ENCODE measurements at places on chromosomes 2 and 18. TPM values are rescaled to one million over a fixed set of nuclear protein-coding genes. Genes with fewer than 3 reads are reported as not detected.

- no peak for DNase-seq
These were observed 246.1 kb downstream of the NDUFA10 start for GRCh38 chr2:239778861-239779558.

DNA sequence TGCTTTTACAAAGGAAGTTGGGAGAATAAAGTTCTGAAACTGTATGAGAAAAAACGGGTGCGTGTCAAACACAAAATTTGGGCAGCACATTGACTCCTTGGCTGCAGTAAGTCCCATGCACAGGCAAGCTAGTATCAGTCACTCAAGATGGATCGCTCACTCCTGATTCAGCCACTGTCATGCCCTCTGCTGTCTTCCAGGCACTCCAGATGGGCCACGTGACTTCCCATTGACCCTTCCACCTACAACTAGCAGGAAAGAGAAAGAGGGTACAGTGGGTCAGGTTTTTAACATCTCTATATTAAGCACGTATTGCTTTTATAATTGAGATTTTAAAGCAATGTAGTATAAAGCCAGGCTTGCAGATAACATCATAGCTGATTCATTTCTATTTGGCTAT, 8.6 kb downstream of the ARHGEF33 start:
- no peak for DNase-seq

Gene MTCL1
- 0.75 TPM for total RNA-seq

- DNase-seq: no peak
These were observed 110.7 kb downstream of the INO80D start for GRCh38 chr2:205975082-205975949.

DNA sequence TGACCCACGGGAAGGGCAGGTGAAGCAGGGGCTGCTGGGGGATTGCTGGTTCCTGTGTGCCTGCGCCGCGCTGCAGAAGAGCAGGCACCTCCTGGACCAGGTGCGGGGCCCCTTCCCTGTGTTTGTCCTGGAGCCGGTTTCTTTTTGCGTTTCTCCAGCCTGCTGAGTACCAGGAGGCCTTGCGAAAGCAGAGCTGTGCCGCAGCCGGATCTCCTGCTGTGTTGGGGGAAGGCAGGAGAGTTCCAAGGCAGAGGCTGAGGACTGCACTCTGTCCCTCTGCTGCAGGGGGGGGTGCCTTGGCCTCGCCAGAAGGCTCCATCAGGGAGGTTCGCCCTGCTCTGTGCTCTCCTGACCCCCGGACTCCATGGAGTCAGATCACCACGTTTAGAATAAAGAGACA, 2.8 kb downstream of the CAPN10 start:
- DNase-seq: no peak

DNA sequence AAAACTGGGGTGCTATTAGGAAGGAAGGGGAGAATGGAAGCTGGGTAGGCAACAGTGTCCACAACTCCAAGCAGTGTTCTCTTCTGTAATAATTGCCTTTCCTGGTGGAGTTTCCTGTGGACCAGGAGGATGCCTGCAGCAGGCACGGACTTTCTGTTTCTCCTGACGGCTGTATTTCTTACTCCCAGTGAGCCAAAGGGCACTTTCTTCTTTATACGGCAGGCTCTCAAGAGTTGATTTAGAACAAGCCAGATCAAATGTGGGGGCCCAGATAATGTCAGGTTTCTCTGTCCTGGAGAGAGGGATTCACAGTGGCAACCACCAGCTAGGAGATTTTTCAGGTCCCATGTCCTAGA, 13.0 kb upstream of the PROC start:
- DNase-seq: no peak

GRCh38 chr2:65386989-65387388, 45.4 kb downstream of the SPRED2 start:
- DNase-seq: no peak

DNA sequence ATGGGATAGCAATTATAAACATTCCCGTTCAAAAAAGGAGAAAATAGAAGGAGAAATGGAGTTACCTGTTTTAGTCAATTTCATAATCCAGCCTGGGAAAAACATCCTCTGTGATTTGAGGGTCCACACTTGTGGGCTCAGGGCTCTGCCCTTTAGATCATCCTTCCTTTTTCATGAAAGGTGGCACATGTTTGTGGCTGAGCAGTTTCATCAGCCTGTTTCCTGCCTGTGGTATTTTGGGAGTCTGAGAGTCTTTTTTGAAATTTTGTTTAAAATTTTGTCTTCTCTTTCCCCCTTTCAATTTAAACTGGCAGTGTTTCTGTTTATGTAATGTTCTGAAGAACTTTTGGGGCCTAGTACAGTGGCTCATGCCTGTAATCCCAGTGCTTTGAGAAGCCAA, 84.0 kb downstream of the KIAA1328 start:
- DNase-seq: no peak

Gene ASAP2
- 0.71 TPM for total RNA-seq

- DNase-seq: no peak
These were observed 46.6 kb downstream of the FSIP2 start for GRCh38 chr2:185785156-185785555.

Gene RTKN
- total RNA-seq: 1.1 TPM

Gene ATOH8
- 0.78 TPM for total RNA-seq

DNA sequence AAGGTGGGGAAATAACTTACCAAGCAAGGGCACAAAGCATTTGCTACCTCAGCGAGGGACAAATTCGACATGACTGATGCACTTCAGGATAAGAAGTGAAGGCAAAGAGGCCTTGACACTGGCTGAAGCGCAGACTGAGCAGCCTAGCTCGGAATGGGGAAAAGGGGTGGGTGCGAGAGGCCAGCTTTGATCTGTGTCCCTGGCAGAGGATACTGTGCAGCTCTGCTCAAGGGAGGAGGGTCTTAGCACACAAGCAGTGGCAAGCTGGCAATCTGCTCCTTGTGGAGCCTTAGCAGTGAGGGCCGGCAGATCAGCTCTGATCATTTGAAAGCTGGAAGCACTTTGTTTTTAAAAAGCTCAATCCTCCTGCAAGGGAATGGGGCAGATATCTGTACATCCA, 222.3 kb downstream of the ZBTB7C start:
- no peak for DNase-seq
